ENCODE measurements at places on chromosomes 16 and 17. TPM values are rescaled to one million over a fixed set of nuclear protein-coding genes. Genes with fewer than 3 reads are reported as not detected.
A peak's percentile ranks its signal among the peaks of the same experiment; 100 is the strongest.

- DNase-seq: no peak
Observed at GRCh38 chr16:12545792-12546342, 257.8 kb downstream of the CPPED1 start.

DNA sequence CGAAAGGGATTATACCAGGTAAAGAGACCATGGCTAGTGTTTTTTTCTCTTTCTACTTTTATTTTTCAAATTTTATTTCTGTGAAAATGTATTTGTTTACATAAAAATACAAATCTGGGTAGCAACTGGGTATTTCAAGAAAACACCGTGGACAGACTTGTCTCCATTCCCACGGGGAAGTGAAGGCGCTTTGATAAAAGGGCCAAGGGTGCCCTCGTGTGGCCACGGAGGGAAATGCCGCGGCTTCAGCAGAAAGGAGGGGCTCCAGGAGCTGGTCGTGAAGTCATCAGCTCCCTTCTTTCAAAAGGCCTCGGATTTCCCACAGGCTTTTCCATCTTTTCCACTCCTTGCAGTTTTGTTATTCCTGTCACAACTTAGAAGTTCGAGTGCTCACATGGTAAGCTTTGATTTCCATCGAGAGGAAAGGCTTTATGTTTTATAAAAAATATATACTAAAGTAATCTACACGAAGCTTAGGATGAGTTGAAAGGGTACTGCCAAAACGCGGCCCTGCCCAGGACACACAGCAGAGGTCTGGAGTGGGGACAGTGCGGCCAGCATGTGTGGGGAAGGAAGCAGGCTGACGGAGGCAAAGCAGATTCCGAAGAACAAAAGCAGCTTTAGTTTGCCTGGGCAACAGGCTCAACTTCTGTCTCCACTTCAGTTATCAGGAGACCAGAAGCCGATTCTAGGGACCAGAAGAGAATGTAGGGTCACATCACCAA is 15.3 kb upstream of the MNT start:
- DNase-seq: peak; percentile 63

GRCh38 chr16:66551348-66551759 is 1.0 kb upstream of the CKLF start:
- no peak for DNase-seq

GRCh38 chr17:44012391-44012790 is 2.4 kb downstream of the TMEM101 start:
- no peak for DNase-seq

- DNase-seq: no peak
Observed at GRCh38 chr17:49498029-49498615, 3.0 kb downstream of the NGFR start.

DNA sequence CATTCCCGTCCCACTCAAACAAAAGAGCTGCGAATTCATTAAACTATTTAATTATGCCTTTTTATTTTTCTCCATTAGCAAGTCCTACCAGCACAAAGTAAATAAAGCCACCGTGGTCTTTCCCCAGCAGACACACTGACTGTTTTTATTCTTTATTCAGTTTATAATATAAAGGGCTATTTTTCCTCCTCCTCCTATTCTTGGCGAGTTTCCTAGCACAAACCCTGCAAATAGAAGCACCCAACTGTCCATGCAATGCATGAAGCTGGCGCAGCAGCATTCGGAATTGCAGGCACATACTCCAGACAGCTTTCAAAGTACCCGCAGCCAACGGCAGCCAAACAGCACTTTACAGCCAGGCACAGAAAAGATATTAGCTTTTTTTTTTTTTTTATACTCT is 583.4 kb upstream of the PSMD7 start:
- DNase-seq: no peak

GRCh38 chr17:58507123-58507634 is 7.3 kb downstream of the MTMR4 start:
- DNase-seq: no peak

GRCh38 chr16:86740906-86741799 is 162.8 kb downstream of the FOXL1 start:
- DNase-seq: peak; percentile 25

- no peak for DNase-seq
Observed at GRCh38 chr16:27291106-27291505, 22.5 kb upstream of the NSMCE1 start.

HOXB6 gene
- not detected for polyA plus RNA-seq

G6PC1 gene
- polyA plus RNA-seq: not detected

TK1 gene
- 130 TPM for polyA plus RNA-seq

PDILT gene
- not detected for polyA plus RNA-seq

CXCL16 gene
- polyA plus RNA-seq: 2.2 TPM

GPR142 gene
- polyA plus RNA-seq: not detected

GRB7 gene
- 0.23 TPM for polyA plus RNA-seq
